ENCODE measurements at places on chromosomes 4 and X.

- DNase-seq: no peak
These were observed 89.3 kb upstream of the USP38 start for GRCh38 chr4:143095447-143095846.

GRCh38 chr4:118776157-118776954, 59.6 kb downstream of the SEC24D start:
- DNase-seq: no peak

GRCh38 chr4:59612235-59612634, 1587.9 kb upstream of the ADGRL3 start:
- DNase-seq: no peak

DNA sequence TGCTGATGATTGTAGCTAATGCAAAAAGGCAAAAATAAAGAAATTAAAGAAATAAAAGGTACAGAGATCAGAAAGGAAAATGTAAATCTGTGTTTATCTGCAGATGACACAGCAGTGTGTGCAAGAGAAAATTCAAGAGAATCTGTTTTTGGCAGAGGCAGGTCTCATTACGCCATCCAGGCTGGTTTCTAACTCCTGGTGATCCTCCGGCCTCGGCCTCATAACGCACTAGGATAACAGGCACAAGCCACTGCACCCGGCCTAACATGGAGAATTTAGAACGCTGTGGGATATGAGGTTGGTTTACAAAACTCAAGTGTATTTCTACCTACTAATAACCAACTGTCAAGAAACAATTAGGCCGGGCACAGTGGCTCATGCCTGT, 29.4 kb downstream of the CTBP1 start:
- DNase-seq: no peak

- DNase-seq: no peak
These were observed 53.3 kb downstream of the NFKB1 start for GRCh38 chr4:102554482-102554881.

GRCh38 chr4:11623726-11624037, 195.0 kb upstream of the HS3ST1 start:
- no peak for DNase-seq

DNA sequence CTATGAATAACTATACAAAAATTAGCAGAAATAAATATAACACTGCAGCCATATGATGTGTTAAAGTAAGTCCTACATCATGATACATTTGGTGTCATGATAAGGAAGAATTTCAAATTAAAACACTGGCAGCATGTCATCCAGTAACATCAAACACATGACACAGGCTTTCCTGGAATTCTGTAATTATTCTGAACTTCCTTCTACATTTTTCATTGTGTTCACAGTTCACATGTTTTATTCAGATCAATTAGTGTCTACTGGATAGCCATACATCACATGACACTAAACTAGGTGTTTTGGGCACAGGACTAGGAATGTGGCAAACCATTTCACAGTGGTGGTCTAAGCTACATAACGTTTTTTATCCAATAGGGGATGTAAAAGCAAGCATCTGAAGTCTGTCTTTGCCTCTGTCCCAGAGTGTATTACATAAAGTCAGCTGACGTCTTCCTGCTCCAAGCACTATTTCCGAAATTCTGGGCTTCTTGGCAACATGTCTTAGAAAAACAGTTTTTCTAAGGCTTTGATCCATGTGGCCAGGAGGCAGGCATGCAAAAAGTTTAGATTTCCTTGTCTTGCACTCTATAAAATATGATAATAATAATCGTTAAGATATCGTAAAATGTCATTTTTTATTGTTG, 707.9 kb downstream of the CENPC start:
- no peak for DNase-seq

- DNase-seq: no peak
These were observed 1808.9 kb upstream of the TENM3 start for GRCh38 chr4:180434131-180434895.

DNA sequence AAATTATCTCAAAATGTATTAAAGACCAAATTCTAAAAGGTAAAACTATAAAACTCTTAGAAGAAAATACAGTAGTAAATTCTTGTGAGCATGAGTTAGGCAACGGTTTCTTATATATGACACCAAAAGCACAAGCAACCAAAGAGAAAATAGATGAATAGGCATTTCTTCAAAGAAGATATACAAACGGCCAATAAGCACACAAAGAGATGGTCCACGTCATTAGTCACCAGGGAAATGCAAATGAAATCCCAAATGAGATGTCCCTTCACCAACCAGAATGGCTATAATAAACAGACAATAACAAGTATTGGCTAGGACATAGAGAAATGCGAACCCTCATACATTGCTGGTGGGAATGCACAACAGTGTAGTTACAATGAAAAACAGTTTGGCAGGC, 44.6 kb downstream of the RAB33A start:
- DNase-seq: no peak

DNA sequence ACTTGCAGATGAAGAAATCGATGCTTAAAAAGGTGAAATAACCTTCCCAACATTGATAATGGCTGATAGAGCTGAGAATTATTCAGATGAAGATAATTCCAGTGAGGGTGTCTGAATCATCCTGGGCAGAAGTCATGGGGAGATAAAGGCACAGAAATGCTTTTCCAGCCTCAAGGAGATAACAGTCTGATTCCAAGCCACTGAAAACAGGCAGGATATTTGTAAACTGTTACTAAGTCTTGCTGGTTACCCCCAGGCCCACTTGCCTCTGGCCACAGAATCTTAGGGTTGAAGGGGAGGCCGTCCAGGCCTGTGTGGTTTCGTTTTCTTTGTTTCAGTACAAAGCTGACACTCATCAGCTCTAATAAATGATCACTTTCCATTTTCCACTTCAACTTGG, 158.5 kb downstream of the SH3KBP1 start:
- DNase-seq: no peak

- no peak for DNase-seq
These were observed 158.7 kb downstream of the SPRY1 start for GRCh38 chr4:123555233-123555806.

- DNase-seq: no peak
These were observed 470.7 kb downstream of the CCSER1 start for GRCh38 chr4:90597927-90598326.

DNA sequence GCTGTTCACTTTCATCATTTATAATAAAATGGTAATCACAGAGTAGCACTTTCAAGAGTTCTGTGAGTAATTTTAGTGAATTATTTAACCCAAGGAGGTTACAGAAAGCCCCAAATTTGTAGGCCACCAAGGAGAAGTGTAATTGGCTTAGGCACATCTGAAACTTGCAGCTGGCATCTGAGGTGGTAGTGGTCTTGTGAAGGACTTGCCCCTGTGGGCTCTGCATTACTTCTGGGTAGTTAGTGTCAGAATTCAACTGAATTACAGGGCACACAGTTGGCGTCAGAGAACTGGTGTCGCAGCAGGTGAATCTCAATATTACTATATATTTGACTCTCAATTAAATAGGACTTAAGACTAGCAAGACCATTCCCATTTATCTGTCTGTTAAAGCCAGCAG, 36.9 kb downstream of the GPR174 start:
- no peak for DNase-seq

DNA sequence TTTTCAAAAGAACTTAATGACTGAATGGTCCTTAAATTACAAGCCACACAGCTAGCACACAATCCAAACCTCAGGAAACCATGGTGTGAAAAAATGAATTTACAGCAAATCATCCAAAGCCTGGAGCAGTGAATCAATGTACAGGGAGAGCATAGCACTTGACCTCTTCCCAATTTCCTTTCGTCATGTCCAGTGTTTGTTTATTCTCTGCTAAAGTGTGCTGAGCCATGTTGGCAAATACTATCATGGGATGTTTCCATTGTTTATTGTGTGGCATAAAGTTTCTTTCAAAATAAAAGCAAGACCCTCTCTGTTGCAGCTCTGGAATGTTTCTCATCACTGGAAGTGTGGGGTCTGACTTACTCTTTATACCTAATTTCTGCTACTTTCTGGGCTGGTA, 25.4 kb upstream of the FAM47B start:
- no peak for DNase-seq

- DNase-seq: no peak
These were observed 1.2 kb upstream of the N4BP2 start for GRCh38 chr4:40055511-40055862.

DNA sequence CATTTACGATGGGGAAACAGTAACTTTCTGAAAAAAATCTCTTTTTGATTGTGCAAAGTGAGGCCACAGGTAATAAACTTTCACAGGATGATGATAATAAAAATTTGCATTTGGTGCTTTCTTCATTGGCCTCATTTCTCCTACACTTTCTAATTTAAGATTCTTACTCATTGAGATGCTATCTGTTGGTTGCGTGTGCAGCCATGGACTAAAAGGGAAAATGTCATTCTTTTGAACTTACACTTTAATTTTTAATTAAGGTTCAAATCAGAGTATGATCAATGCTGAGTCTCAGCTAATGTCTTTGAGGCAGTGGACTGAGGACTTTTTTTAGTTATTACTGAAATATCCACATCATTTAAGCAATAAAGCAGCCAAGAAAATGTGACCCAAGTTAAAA, 87.6 kb downstream of the SEL1L3 start:
- no peak for DNase-seq

- no peak for DNase-seq
These were observed 68.5 kb downstream of the ATP10D start for GRCh38 chr4:47553329-47554125.

DNA sequence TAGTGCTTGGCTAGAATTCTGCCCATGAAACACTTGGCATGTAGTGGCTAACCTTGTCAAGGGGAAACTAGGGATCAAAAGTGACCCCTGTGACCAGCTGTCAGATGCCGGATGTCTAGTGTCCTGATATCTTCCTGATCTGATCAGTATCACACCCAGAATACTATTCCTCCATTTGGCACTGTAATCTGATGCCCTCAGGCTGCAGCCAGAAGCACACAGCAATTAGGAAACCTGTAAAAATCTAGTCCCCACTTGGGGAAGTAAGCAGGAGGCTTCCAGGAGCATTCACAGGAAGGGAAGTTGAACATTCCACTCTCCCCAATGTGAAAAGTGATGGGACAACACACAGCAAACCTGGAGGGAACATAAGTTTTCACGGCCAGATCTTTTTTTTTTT, 125.1 kb downstream of the HS6ST2 start:
- no peak for DNase-seq

DNA sequence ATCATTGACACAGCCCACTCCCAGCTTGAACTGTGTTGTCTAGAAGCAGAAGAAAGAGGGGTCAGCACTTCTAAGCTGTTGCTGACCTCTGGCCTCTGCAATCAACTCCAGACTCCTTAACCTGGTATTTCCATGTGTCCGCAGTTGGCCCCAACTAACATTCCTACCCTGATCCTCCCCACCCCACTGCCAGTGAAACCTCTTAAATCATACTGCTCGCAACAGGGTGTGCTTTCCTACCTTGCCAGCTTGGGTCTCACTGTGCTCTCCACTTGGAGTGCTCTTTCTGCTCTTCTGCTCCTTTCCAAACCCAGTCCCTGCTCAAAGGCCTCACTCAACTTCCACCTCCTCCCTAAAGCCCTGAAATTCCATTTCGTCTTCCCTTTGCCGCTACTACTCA, 52.3 kb upstream of the RPS6KA3 start:
- no peak for DNase-seq

DNA sequence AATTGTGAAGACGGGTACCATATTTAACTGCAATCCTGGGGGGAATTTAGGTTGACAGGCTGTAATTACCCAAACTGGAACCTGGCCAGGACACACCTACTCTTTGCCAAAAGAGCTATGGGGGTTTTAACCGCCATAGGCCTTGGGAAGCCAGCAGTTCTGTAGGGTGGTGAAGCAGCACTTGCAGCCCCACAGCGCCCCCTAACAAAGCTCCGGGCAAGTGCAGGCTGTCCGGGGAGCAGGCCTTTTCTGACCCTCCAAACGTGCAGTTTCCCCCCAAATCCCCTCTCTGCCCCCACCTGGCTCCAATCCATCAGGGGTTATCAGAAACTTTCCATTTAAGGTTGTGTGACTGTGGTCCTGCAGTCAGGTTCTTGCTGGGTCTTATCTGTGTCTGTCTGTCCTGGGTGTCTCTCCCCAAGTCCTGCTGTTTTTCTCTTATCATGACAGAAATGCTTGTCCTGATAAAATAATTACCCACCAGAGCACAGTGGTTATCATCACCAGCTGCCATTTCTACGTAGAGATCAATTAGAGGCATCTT, 350.9 kb downstream of the MID1IP1 start:
- DNase-seq: peak; percentile 77

DNA sequence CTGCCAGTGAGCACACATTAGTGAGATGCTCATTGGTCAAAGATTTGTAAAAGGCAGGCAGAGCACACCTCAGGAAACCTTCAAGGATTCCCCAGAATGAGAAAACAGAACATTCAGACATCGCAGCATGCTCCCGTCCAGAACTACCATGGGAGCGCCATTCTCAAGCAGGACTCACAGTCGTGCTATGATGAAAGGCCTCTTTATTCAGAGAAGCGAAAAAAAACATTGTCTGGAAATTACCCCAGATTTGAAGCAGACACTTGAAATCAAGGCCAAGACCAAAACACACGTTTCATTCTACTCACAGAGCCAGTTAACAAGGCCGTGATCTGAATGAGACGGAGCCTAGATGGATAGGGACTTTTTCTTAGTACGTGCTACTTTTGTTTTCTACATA, 961.8 kb upstream of the TENM3 start:
- DNase-seq: no peak

DNA sequence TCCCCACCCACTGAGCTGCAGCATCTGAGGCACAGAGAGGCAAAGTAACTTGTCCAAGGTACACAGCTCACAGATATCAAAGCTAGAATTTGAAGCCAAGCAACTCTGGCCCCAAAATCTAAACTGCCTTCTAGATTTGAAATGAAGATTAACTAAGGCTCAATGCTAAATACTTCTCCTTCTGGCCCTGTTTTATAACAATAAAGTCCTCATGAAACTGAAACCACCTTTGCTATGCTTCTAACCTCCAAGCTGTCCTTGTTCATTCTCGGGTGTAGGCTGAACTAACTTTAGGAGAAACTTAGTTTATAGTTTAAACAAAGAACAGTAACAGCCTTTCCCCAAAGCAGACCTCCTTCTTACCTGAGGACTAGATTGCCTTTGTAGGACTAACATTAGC, 93.6 kb downstream of the DCTD start:
- no peak for DNase-seq

DNA sequence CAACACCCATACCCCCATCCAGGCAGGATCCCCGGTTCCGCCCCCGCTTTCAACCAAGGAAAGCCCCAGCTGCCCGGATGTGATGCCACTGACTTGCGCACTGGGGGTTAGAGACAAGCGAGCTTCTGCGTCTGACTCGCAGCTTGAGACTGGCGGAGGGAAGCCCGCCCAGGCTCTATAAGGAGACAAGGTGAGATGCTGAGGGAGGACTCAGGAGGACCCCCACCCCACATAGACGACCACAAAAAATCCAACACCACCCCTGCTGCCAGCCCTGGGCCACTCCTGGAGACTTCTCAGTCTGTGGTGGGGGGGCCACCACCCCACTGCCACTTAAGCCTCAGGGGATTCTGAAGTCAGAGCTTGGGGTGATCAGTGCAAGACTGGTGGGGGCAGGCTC, at the start of gene MAGEA4:
Gene MAGEA4 (plus strand): TSS at position 110 of the 400 bp plus-strand sequence. CDS start 10,776 bp downstream, outside the sequence.
- no peak for DNase-seq

GRCh38 chr4:116501954-116502353, 583.4 kb downstream of the TRAM1L1 start:
- no peak for DNase-seq

- DNase-seq: no peak
These were observed 343.1 kb upstream of the NOCT start for GRCh38 chr4:138672393-138672976.
